Omental fat pad (tissue), 4 donors: ENCODE measurements at places on chromosomes 6 and 20. TPM values are rescaled to one million over a fixed set of nuclear protein-coding genes. Genes with fewer than 3 reads are reported as not detected.

- DNase-seq, result no peak
Measured at GRCh38 chr6:106446287-106446885, 85.9 kb downstream of the CRYBG1 start.

DNA sequence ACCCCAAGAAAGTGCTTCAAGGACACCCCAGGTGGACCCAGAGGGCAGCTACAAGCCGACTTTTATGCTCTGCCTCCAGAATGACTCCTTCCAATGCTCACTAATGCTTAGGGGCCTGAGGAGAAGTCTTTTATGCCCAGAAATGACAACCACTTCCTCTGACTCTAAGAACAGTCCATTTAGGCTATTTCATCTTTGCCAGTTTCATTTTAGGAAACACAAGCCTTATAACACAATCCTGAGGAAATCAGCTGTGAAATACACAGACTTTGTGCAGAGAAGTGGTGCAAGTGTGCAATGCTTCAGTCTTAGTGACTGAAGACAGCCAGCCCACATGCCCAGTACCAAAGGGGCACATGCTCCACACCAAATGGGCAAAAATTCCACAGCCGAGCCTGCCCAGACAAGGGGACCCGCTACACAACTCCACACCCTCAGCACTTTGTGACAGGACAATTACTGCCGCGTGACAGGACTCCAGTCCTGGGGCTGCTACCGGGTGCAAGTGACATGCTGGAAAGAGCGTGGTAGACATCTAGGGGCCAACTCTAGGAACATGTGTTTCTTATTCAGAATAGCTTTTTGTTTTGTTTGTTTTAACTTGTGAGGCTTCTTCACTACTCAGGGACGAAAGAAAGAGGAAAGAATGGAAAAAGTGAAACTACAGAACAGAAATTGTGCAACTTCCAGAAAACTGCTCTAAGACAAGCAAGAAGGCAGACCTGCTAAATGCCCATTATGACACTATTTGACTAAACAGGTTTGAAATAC, 28.2 kb upstream of the PLAGL1 start:
- no peak for DNase-seq

GRCh38 chr6:137657351-137657911, 163.2 kb upstream of the OLIG3 start:
- no peak for DNase-seq

GRCh38 chr20:63708301-63709148, 686 bp downstream of the ZGPAT start:
- no peak for DNase-seq

DNA sequence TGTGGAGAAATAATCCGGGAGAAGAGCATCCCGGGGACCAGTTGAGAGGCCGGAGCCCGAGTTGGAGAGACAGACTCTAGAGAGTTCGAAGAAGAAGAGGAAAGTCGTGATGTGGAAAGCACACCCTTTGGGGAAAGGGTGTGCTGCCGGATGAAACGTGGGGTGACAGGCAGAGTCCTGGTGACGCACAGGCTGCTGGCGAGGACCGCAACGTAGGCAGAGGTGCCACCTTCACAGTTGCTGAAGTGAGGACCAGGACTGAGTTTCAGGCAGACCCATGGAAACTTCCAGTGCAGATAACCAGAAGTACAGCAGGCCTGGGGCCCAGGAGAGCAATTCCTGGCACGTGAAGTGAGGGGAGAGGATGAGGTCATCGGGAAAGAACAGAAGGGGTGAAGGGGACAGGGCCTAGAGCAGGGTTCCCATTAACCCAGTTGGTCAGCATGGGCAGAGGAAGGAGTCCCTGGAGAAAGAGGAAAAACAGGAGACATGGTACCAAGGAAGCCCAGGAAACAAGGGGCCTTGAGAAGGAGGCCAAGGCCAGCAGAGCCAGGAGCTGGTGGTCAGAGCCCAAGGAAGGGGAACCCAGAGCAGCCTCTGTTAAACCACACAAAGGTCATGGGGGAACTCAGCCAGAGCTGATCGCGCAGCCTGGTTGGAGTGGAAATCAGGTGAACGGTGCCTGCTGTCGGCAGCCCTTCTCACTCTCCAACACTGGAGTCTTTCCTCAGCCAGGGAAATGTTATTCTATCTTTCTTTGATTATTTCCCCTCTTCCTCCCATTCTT, 84.1 kb downstream of the PRND start:
- DNase-seq, result no peak

DNA sequence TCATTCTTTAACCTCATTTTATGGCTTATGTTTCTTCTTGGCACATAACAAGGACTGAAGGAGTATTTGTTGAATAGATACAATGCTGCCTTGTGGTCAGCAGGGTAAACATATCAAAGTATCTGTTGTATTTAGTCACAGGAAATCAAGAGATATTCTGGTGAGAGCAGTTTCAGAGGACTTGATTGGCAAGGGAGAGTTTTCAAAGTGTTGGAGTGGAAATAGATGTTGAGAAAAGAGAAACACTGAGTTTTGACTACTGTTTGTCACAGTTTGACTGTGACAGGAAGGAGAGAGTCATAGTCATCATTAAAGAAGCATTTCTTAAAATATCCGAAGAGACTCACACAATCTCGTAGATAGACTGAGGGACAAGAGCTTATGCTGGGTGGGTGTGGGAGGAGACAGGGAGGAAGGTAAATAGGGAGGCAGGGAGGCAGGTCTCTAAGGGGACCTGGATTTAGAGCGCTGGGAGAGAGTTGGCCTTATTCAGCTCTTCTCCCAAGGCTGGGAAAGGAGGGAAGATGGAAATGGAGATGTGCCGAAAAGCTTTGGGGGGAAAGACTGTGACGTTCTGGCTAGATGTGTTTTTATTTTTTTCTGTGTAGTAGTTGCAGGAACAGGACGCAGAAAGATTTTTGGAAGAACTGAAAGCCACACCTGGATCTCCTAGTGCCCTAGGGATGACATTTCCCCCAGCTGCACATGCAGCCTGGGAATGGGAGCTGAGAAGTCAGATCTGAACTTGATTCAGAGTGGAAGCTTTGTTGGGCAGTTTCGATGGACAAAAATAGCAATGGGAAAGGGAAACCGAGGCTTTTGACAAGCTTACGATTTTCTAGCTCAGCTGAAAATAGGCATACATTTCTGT, 65.0 kb upstream of the IFNGR1 start:
- DNase-seq, result no peak

DNA sequence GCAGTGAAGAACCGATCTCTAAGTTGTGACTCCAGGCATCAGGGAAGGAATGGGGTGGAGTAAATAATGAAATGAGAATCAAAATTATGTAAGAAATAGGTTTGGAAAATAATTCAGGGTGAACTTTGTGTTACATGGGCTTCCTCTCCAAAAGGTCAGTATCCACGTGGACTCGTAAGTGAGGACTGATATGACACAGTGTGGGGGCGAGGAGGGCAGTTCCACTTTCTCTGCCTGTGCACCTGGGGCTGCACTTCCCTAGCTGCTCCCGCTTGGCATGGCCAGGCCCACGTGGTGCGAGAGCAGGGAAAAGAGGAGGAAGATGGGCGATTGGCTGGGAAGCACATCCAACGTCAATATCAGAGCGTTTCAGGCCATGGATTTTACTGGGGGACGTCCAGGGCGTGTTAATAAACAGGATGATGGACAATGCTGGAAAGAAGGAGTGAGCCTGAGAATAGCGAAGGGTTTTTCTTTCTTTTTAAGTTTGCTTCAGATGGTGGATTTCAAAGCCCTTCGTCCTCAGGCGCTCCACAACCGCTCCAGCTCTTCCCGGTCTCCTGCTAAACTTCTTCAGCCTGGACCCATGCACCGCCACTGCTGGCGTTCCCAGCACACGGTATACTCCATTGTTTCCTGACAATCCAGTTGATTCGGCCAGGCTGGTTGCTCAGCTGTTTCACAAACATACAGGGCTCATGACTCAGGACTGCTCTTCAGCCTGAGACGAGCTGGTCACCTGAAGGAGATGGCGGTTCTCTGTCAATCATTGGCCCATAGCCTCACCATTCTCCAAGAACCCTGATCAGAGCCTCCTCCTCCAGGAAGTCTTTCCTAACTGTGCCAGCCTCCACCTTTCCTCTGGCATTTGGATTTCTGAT, 11.8 kb downstream of the CCR6 start:
- DNase-seq, result no peak

- no peak for DNase-seq
Measured at GRCh38 chr6:86791476-86791875, 145.9 kb upstream of the HTR1E start.

GRCh38 chr20:6925744-6926278, 158.3 kb downstream of the BMP2 start:
- no peak for DNase-seq

- DNase-seq, result no peak
Measured at GRCh38 chr20:62378215-62378614, 8.7 kb upstream of the RPS21 start.

The PRPH2 gene
- 0.60 TPM for total RNA-seq

The TP53RK gene
- total RNA-seq, result 14.2 TPM

- no peak for DNase-seq
Measured at GRCh38 chr20:34404803-34405202, 41.7 kb downstream of the ITCH start.

The EBF4 gene
- 6.2 TPM for total RNA-seq

The GSTA3 gene
- total RNA-seq, result not detected

GRCh38 chr6:24313251-24314141, 44.4 kb downstream of the DCDC2 start:
- DNase-seq, result no peak

- no peak for DNase-seq
Measured at GRCh38 chr20:52179331-52180179, 12.0 kb downstream of the ZFP64 start.

DNA sequence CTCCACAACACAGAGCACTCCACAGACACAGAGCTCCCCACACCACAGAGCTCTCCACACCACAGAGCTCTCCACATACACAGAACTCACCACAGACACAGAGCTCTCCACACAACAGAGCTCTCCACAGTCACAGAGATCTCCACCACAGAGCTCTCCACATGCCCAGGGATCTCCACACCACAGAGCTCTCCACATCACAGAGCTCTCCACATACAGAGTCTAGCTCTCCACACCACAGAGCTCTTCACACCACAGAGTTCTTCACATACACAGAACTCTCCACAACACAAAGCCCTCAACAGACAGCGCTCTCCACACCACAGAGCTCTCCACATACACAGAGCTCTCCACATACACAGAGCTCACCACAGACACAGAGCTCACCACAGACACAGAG, 55.3 kb downstream of the ERMARD start:
- no peak for DNase-seq

The KHDC1L gene
- not detected for total RNA-seq

The FOXC1 gene
- 9.2 TPM for total RNA-seq

- no peak for DNase-seq
Measured at GRCh38 chr6:106870824-106871717, 103.5 kb downstream of the CD24 start.

GRCh38 chr6:72651967-72652956, 30.4 kb downstream of the KCNQ5 start:
- DNase-seq, result no peak

- DNase-seq, result no peak
Measured at GRCh38 chr6:30542404-30542725, 13.9 kb downstream of the GNL1 start.
